ENCODE measurements at places on chromosomes 2 and 18.

DNA sequence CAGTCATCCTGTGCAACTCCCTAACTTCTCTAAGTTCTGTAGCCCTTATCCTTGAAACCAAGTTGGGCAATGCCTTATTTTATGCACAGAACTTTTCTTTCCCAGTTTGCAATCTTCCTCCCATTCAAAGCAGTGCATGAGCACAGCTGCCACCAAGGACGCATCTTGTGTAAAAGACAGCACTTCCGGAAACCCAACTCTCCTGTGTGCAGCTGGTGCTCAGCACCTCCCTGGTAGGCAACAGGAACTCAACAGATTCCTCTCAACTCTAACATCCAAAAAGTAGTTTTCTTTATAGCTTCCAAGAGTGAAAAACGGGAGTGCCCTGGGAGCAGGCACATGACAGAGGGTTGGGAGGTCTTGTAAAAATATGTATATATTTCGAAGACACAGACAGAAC, 2.2 kb downstream of the TMEM18 start:
- no peak for DNase-seq

GRCh38 chr2:168685600-168686451, 116.6 kb upstream of the NOSTRIN start:
- DNase-seq: peak; percentile 87

- no peak for DNase-seq
Measured at GRCh38 chr2:241344925-241345651, 11.0 kb upstream of the FARP2 start.

- DNase-seq: no peak
Measured at GRCh38 chr18:75090336-75090735, 118.6 kb downstream of the PTGR3 start.

GRCh38 chr2:15745907-15746702, 154.4 kb downstream of the DDX1 start:
- no peak for DNase-seq

DNA sequence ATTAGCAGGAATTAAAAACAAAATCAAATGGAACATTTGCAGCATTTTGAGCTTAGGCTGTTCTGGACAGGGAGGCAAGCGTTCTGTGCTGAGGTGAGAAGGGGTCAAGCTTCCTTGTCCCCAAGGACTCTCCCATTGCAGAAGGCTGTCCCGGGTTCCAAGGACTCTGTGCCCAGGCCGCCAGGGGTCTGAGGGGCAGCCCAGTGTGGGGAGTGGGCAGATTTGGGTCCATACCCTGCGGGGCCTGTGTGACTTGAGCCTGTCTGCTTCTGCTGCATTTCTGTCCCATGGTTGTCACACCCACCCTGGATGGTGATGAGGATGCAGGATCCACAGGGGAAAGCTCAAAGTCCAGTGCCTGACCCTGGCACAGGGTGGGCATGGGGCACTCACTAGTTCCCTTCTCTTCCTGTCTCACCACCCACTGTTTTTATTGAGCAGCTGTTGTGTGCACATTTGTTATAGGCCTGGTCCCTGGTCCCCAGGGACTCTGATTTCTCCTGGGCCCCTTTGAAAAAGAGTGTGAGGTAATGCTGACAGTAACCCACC, 211.4 kb upstream of the HS6ST1 start:
- DNase-seq: no peak

GRCh38 chr2:29597035-29597434, 324.4 kb downstream of the ALK start:
- no peak for DNase-seq

DNA sequence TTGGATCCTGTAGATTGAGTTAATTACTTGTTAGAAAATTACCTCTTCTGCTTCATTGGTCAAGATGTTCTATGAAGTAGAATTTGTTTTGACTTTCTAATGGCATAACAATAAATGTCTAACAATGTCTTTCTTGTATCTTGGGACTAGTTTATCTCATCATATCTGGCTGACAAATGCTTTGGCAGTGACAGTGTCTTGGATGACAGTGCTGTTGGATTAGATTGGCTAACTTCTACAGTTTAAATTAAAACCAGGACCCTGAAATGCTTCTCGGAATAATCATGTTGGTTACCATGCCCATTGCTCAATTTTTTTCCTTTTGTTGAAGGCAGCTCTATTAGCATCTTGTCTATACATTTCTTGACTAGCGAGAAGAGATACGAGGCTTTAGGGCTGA, 176.9 kb downstream of the PARD3B start:
- DNase-seq: no peak

GRCh38 chr2:78009289-78009688, 487.1 kb upstream of the LRRTM4 start:
- DNase-seq: no peak

- no peak for DNase-seq
Measured at GRCh38 chr2:66695226-66695735, 260.4 kb downstream of the MEIS1 start.

DNA sequence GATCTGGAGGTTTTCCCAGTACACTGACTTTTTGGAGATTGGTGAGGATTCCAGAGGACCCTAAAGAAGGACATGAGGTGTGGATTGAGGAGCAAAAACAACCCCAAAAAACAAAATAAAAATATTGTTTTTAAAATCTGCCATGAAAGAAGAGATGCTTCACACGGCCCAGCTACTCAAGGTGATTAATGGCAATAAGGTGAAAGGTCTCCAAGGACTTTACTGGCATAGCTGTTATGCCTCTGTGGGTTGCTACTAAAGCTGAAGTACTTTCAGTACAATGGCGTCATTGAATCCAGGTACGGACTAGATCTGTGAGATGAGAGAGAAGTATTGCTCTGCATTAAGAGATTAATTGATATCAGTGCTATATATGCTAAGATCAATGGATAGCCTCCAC, 606.4 kb downstream of the TDRD15 start:
- no peak for DNase-seq

DNA sequence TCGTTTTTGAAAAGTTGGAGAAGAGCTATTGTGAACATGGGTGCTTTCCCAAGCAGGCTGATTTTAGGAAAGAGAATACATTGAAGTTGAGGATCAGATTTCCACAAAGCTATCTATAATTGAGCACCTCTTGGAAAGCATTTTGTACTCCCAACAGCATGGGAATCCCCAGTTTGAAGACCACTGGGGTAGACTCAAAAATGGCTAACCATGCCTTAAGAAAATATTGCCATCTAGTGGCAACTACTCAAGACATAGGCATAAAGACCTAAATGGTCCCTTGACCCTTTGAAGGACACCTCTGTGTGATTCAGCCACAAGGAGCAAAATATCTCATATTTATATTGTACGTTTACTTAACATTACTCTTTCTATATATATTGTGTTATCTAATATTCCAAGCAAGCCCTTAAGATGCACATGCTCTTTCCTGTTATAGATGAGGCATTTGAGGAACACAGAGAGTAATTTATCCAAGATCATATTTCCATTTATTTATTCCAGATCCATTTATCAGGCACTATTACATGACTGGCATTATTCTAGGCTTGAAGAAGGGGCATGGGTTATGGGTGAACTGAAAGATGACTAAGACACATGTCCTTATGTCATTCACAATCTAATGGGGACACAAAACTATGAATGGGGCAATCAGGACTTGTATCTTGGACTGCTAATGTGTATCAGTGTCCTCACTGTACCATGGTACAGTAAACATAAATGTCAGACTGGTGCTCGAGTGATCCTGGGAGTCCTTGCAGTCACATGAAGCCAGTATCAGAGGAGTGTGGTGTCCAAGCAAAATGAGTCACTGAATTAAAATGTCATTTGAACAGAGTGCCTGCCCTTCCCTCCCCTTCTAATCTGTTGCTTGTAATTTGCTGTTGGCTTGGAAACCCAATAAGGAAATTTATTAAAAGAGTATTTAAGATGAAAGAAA, 121.0 kb upstream of the XPO1 start:
- peak; percentile 4 for DNase-seq

DNA sequence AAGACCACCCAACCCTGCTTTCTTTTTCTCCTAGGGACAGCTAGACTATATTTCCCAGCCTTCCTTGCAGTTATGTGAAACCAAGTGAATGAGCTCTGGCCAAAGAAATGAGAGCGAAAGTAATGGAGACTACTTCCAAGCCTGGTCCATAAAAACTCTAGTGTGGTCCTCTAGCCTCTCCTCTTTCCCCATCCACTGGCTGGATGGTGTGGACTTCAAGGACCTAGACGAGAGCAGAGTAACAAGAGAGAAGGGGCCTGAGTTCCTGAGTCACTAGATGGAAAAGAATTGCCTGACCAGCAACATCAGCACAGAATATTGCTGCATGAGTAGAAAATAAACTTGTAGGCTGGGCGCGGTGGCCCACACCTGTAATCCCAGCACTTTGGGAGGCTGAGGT, 2.9 kb upstream of the TMSB10 start:
- DNase-seq: no peak

DNA sequence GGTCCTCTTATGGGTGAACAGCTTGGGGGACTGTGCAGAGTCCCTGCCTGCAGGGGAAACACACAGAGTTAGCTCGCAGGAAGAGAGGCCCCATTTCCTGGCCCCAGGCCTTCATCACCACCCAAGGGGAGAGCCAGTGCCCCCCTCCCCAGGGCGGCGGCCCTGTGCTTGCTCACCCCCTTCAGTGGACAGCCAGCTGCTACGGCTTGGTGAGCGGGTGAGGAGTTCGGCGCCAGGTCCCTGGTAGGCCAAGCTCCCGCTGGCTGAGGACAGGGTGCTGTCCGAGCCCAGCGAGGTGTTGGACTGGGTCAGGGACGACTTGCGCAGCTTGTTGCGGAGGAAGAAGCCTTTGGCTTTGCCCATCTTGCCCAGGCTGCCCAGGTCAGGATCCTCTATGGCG, 17.2 kb upstream of the SFXN5 start:
- DNase-seq: no peak

DNA sequence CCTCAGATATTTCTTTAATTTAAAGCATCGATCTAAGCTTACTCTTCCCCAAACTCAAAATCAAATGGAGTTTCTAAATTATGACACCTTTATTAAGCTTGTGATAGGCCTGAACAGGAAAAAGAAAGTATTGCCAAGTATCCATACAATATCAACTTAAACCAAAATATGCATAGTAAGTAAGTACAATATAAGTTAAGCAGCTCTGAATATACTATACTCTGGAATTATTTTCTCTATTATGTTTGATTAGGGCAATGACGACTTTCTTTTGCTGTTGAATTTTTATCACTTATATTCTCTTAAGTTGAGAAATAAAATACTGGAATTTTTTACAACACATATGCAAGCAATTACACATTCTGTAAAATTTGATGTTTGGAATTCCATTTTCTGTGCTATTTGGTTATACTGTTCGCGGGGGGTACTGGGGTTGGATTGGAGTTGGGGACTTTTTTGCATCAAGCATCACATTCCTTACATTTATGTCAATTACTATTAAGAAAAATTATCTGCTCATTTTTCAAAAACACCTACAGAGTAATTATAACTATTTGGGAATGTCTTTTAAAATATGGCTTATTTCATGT, 2.2 kb downstream of the COL5A2 start:
- DNase-seq: no peak

GRCh38 chr2:238599549-238600505, 173.1 kb downstream of the ASB1 start:
- DNase-seq: no peak

GRCh38 chr2:223760838-223761502, 76.4 kb downstream of the AP1S3 start:
- DNase-seq: peak; percentile 4

- DNase-seq: no peak
Measured at GRCh38 chr18:59057969-59058368, 81.7 kb upstream of the SEC11C start.

GRCh38 chr2:215758691-215759090, 254.7 kb downstream of the MREG start:
- no peak for DNase-seq

- DNase-seq: no peak
Measured at GRCh38 chr2:241901500-241902351, 32.2 kb downstream of the RTP5 start.

DNA sequence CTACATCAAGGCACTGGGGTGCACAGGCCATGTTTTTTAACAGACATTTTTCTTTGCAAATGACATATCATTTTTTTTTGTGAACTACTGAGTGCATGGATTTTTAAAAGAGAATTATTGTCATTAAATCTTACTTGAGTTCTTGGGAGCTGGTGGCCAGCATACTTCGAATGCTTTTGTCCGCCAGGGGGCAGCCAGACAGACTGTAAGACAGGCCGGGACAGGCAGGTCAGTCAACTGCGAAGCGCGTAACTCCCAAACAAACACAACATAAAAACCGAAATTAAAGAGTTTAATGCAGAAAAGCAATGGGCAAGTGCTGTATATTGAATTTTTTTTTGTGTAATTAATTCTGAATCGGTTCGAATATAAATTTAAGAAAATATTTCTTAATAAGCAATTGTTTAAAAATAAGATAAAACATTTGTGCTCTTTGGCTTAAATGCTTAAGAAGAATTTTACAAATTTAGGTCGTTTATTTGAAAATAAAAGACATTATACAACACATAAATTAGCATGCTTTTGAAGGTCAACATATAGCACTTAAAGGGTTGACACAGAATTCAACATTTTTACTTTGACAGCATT, 142.2 kb upstream of the PXDN start:
- DNase-seq: no peak

- no peak for DNase-seq
Measured at GRCh38 chr2:233638836-233639235, 2.6 kb downstream of the UGT1A10 start.

DNA sequence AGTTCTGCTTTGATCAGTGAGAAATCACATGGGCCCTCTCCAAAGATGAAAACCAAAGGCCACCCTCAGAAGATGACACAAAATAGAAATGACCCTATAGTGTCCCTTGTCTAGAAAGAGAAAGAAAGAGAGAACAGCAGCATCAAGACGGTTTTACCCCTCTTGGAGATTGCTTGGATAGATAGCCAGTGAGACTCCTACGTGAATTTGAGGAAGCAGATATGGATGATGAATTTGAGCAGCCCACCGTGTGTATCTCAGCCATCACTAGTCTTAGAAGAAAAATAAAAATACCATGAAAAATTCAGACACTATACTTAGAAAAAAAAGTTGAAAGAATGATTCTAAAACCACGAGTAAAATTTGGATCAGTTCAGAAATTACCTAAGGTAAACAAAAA, 329.1 kb upstream of the CNTNAP5 start:
- DNase-seq: no peak

GRCh38 chr18:62249478-62250097, 62.5 kb downstream of the RELCH start:
- peak; percentile 69 for DNase-seq

DNA sequence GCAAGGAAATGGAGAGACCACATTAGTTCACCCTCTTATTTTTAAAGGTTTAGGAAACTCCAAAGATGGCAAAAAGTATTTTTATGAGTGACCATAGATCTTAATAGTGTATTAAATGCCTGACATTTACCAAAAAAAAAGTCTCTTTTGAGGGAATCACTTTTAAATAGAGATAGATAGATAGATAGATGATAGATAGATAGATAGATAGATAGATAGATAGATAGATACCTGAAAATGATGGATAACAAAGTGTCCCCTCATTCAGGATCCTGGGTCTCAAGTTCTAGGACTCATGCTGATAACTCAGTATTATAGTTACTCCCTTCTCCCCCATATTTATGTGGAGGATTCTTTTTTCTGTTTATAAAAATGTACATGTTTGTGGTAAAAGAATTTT, 52.8 kb downstream of the FARP2 start:
- DNase-seq: no peak

GRCh38 chr2:187966924-187967323, 324.8 kb upstream of the GULP1 start:
- DNase-seq: no peak
